ENCODE measurements at places on chromosomes 11 and 22. TPM values are rescaled to one million over a fixed set of nuclear protein-coding genes. Genes with fewer than 3 reads are reported as not detected.

GRCh38 chr11:74397501-74398243, 561 bp downstream of the PGM2L1 start:
- peak; percentile 60 for DNase-seq
- H3K36me3 ChIP-seq = no peaks in the 10 kb centered on the region
- no peaks in the 10 kb centered on the region for H3K27me3 ChIP-seq
- peaks cover 8% of the 10 kb centered on the region for H3K4me1 ChIP-seq
- peak overlapping the region; percentile 99 for H3K4me3 ChIP-seq

- H3K4me3 ChIP-seq = no peak overlapping the region
- peaks cover 4% of the 10 kb centered on the region for H3K4me1 ChIP-seq
- no peak for DNase-seq
- H3K27ac ChIP-seq = no peak overlapping the region
- no peaks in the 10 kb centered on the region for H3K36me3 ChIP-seq
- H3K27me3 ChIP-seq = peaks cover 36% of the 10 kb centered on the region
Observed at GRCh38 chr11:126993599-126993998, 7.0 kb downstream of the KIRREL3 start.

AGBL2 gene
- 6.5 TPM for polyA plus RNA-seq

EHF gene
- not detected for polyA plus RNA-seq
